ENCODE measurements at places on chromosomes 4 and X. TPM values are rescaled to one million over a fixed set of nuclear protein-coding genes. Genes with fewer than 3 reads are reported as not detected.

- H3K36me3 ChIP-seq = no peaks in the 10 kb centered on the region
- H3K27me3 ChIP-seq = no peaks in the 10 kb centered on the region
- H3K27ac ChIP-seq = no peak overlapping the region
- no peak for DNase-seq
Measured at GRCh38 chr4:130955520-130955919, 1859.6 kb downstream of the C4orf33 start.

GRCh38 chr4:122764071-122764820, 31.7 kb downstream of the BBS12 start:
- H3K27ac ChIP-seq = no peak overlapping the region
- DNase-seq = no peak
- no peaks in the 10 kb centered on the region for H3K4me1 ChIP-seq
- H3K36me3 ChIP-seq = no peaks in the 10 kb centered on the region
- no peaks in the 10 kb centered on the region for H3K27me3 ChIP-seq

GRCh38 chr4:142463206-142463605, 382.9 kb downstream of the INPP4B start:
- H3K27me3 ChIP-seq = no peaks in the 10 kb centered on the region
- H3K4me1 ChIP-seq = peaks cover 14% of the 10 kb centered on the region
- no peak for DNase-seq
- no peak overlapping the region for H3K4me3 ChIP-seq

DKK2 gene
- 0.14 TPM for total RNA-seq

CT45A9 gene
- total RNA-seq = not detected
